ENCODE measurements at places on chromosomes 6 and 20.

- no peak for DNase-seq
Observed at GRCh38 chr6:97396880-97397279, 113.9 kb upstream of the MMS22L start.

GRCh38 chr6:48765352-48765961 lies 654.5 kb upstream of the PTCHD4 start:
- peak; percentile 78 for DNase-seq

DNA sequence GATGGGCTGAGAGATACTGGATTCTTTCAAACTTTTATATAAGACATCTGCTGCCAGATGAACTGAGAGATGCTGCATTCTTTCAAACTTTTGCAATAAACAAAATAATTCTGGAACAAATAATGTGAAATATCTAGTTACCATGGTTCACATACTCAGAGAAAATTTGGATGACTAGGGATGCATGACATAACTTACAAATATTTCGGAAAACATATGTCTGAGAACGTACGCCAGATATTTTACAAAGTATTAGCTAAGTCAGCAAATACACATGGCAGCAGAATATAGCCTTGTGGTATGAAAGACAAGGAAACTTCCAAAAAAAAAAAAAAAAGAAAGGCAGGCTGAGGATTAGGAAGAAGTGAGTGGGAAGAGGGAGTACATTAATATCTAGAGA lies 113.3 kb upstream of the TRAF3IP2 start:
- DNase-seq: no peak

DNA sequence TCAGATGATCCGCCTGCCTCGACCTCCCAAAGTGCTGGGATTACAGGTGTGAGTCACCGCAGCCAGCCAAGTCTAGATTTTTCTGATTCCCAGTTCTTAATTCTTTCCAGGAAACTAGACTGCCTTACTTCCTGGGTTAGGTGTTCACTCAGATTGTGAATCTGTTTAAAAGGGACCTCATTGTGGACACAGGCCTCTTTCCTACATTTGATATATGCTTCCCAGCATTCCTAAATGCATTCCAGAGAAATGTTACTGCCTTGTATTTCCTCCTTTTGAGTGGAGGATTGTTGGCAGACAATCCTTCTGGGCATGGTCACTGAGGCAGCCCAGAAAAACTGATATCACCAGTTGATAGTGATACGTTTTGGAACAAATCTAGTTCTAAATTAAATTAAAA lies 15.7 kb downstream of the TMEM181 start:
- DNase-seq: no peak

GRCh38 chr6:10598084-10598960 lies 77.2 kb downstream of the GCNT2 start:
- DNase-seq: peak; percentile 63

DNA sequence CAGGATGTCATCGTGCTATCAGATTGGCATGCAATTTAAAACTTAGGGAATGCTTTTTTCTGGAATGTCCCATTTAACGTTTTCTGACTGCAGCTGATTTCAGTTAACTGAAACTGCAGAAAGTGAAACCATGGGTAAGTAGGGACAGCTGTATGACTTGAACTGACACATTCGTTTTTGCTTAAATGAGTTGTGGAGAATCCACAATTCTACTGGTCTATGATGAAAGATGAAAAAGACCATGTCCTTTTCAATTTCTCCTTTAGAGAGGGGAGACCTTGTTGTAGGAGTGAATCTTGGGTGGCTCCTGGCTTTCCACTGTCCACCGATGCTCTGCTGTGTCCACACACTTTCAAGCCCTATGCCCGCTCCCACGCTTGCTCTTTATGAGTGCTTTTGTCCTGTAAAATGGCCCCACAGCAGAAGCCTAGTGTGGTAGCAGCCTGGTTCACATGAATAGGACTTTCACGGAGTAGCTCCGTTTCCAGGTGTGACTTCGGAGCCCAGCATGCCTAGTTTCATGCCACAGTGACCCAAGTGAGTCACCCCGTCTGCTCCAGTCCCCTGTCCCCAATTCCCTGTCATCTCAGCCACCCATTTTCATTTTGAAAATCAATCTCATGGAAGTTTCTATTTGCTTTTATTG lies 21.9 kb downstream of the DYNLT1 start:
- DNase-seq: no peak

DNA sequence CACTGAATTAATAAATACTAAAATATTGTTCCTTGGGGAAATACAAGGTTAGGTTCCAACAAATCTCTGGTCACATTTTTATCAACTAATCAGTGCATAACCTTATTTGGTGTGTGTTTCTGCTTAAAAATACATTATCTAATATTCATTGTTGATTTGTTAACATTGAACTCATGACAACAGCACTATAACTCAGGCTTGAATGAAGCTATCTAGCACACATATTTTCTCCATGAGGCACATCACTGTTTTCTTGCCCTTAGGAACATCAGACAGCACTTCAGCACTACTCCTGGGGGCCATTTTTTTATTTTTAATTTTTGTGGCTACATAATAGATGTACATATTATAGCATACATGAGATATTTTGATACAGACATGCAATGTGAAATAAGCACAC lies 277.2 kb upstream of the NT5E start:
- DNase-seq: no peak

GRCh38 chr6:11093376-11093625 lies 333 bp upstream of the SMIM13 start:
- no peak for DNase-seq

- no peak for DNase-seq
Observed at GRCh38 chr6:7301702-7302101, 11.3 kb downstream of the SSR1 start.

DNA sequence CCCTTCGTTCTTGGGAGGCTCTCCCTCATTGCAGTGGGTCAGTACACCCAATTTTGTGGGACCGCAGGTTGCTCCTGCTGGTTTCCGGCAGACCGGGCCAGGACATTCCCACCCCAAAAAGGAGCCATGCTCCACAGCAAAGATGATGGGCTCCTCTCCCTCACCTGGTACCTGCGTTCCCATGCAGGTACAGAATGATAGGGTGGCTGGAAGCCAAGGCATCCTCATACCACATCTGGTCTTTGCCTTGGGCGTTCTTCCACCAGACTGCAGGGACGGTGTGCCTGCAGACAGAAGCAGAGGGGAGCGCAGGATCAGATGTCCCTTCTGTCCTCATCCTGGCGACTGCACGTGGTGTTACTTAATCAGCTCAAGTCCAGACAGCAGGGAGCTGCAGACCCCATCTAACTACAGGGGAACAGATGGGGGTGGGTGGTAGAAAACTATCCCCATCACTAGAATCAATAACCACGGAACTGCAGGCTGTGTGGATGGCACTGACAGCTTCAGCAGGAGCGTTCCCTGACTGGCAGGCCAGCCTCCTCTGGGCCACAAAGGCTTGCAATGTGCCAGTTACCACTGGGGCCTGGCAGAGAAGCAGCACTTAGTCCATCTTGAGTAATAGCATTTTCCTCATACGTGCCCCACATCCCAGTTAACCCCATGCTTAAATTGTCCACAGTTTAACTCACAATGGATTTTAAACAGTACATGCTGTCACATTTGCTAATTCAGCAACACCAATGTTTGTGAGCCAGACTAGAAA lies 70.4 kb downstream of the ABHD12 start:
- no peak for DNase-seq

GRCh38 chr6:125765944-125766343 lies 16.5 kb downstream of the HEY2 start:
- DNase-seq: no peak

DNA sequence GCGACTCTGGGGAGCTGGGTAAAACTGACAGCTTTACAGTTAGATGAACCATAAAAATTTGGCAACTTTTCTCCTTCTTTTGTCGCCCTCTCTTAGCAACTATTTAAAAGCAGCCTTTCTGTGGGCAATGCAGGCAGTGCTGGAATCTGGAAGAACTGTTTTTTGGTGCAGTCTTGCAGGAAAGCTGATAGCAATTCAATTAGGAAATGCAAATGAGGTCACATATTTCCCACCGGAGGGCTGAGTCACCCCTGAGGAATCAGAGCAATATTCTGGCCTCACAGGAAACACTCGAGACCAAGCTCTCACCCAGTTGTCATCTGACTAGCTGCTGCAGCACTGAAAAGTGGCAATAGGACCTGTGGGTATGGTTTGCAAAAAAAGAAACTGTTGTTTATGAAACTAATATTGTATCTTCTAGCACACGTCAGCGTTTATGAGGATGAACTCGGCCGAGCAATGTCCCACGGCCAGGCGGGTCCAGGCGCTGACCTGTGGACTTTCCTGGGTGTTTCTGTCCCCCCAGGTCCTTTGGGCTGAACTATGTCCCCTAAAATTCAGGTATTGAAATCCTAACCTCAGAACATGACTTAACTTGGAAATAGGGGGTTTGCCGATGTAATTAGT lies 312.3 kb downstream of the TAF4 start:
- DNase-seq: peak; percentile 83

- DNase-seq: no peak
Observed at GRCh38 chr20:53813636-53814035, 220.0 kb upstream of the ZNF217 start.

DNA sequence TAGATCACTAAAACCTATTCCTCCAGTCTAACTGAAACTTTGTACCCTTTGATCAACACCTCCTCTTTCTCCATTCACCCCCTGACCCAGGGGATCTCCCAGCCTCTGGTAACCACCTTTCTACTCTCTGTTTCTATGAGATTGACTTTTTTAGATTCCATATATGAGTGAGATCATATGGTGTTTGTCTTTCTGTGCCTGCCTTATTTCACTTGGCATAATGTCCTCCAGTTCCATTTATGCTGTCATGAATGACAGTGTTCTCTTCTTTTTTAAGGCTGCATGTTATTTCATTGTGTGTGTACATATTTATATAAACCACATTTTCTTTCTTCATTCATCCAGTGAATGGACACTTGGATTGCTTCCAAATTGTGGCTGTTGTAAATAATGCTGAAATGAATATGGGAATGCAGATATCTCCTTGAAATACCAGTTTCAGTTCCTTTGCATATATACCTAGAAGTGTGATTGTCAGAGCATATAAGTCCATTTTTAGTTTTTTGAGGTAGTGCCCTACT lies 57.7 kb downstream of the DHX35 start:
- DNase-seq: no peak

- DNase-seq: no peak
Observed at GRCh38 chr6:51684603-51685002, 402.8 kb downstream of the PKHD1 start.

GRCh38 chr6:129248946-129249345 lies 366.0 kb downstream of the LAMA2 start:
- DNase-seq: no peak

DNA sequence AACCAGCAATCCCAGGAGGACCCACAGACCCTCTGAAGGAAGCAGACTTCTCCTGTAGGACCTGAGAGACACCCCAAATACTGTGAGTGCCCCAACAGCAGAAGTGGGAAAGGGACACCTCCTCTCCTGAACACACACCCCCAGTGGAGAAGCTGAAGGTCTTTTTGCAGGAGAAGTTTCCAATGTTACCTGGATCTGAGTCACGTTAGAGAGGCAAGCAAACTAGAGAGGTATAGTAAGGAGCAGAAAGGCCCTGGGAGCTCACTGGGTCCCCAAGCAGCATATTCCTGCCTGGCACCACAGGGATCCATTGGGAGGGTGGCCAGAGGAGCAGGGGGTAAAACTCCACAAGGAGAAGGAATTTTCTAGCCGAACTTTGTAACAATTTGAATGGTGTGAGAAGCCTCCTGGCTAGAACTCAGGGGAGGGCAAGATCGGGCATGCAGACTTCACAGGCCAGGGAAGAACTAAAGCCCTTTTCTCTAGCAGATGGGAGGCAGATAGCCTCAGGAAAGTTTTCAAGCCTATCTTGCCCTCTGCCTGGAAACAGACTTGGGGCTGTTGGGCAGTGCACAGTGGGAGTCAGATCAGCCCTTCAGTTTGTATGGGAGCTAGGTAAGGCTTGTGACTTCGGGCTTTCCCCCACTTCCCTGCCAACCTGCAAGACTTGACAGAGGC lies 68.2 kb upstream of the SSTR4 start:
- DNase-seq: no peak

DNA sequence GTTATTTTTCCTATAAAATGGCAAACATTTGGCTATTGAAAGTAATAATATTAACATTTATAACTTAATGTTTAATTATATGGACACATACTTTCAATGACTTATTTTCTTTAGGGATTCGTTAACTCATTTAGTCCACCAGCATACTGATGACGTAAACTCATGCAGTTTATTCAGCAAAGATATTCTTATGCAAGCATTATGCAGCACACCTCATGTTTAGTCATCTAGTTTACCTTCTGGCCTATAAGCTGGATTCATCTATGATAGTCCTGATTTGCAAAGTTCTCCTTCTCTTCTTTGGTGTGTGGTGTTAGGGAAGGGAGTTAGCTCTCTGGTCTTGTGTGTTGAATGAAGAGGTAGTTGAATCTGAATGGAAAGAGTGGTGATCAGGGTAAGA lies 60.0 kb downstream of the OR2J2 start:
- DNase-seq: no peak

GRCh38 chr20:396252-396618 lies 11.9 kb upstream of the RBCK1 start:
- DNase-seq: no peak

DNA sequence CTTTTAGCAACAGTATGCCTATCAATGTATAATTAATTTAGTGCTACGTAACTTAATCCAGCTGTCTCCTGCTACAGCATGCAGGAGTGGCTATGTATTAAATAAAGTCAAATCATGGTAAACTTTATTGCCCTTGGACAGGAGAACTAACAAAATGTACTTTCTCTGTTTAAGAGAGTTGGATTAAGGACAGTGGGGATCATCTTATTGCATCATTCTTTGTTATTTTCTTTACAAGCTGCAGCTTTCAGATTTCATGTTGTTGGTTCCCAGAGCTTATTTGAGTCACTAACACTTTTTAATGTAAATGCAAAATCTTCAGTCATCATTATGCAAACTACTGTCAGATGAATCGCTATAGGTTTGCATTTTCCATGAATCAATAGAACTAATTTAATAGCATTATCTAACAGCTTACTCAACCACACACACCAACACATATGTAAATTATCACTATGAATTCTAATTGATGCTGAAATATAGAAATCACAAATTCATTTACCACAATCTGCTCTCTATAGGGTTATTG lies 424.7 kb downstream of the MMUT start:
- no peak for DNase-seq

- DNase-seq: no peak
Observed at GRCh38 chr6:108868647-108869046, 20.4 kb downstream of the ARMC2 start.

GRCh38 chr6:79146421-79146820 lies 68.4 kb upstream of the PHIP start:
- no peak for DNase-seq
